ENCODE measurements at places on chromosomes 12 and 14.

DNA sequence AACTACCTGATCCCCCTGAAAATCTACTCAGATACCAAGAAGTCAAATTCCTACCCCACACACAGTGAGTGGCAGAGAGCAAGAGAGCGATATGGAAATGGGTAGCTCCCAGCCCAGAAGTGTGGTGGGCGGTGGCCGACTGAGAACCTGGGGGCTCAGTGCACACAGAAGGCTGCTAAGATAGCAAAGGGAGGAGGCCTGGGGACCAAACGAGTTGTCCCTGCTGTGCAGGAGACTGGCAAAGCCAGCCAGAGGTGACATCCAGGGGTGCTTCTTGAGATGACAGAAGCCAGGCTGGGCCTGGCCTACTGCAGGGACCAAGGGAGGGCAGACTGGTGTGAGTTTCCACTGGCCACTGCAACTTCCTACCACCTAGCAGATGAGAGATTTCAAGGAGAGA lies 52.9 kb downstream of the VWF start:
- DNase-seq = no peak

- no peak for DNase-seq
Observed at GRCh38 chr12:83197483-83197914, 510.8 kb downstream of the TMTC2 start.

DNA sequence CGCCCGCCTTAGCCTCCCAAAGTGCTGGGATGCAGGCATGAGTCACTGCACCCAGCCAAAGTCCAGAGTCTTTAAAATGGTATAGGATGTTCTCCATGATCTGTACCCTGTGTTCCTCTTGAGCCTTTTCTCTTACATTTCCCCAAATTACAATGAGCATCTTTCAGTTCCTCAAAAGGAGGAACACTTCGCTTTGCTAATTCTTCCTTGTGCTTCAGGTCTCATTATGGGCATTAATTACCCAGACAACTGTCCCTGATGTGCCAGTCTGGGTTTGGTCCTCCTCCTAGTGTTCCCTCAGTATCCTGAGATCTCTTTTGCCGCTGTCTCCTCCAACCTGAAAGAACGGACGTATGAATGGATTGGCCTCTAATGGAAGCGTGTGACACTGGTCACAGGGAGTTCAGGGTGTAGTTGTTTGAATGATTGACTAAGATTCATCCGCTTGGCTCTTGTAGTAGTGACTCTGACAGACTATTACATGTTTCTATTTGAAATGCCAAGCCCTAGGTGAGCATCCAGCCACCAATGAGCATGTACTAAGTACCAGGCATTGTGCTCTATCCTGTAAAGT lies 8.2 kb downstream of the PRKCH start:
- DNase-seq = no peak

DNA sequence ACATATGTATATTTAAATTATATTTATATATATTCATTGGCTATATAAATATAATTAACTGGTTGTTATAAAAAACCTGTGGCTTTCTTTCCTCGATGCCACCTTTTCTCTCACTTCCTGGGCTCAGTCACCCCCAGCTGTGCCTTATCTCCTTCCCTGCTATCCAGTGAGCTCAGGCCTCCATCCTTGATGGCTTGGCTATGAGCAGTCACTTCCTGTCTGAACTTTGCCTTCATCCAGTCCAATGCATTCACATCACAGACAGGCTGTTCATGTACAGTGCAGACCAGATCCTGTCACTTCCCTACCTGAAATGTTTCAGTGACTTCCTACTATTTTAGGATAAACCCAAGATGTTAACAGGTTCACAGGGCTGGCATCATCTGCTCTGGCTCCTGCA lies 115.3 kb upstream of the PRB2 start:
- no peak for DNase-seq

GRCh38 chr12:82510386-82510785 lies 152.1 kb downstream of the METTL25 start:
- no peak for DNase-seq

- DNase-seq = peak; percentile 89
Observed at GRCh38 chr12:121610239-121611149, 15.8 kb upstream of the ORAI1 start.

- DNase-seq = no peak
Observed at GRCh38 chr12:45077251-45077650, 26.4 kb upstream of the DBX2 start.

GRCh38 chr12:96465896-96466295 lies 23.5 kb upstream of the CFAP54 start:
- no peak for DNase-seq

GRCh38 chr12:1926251-1926657 lies 7.8 kb upstream of the CACNA2D4 start:
- no peak for DNase-seq

DNA sequence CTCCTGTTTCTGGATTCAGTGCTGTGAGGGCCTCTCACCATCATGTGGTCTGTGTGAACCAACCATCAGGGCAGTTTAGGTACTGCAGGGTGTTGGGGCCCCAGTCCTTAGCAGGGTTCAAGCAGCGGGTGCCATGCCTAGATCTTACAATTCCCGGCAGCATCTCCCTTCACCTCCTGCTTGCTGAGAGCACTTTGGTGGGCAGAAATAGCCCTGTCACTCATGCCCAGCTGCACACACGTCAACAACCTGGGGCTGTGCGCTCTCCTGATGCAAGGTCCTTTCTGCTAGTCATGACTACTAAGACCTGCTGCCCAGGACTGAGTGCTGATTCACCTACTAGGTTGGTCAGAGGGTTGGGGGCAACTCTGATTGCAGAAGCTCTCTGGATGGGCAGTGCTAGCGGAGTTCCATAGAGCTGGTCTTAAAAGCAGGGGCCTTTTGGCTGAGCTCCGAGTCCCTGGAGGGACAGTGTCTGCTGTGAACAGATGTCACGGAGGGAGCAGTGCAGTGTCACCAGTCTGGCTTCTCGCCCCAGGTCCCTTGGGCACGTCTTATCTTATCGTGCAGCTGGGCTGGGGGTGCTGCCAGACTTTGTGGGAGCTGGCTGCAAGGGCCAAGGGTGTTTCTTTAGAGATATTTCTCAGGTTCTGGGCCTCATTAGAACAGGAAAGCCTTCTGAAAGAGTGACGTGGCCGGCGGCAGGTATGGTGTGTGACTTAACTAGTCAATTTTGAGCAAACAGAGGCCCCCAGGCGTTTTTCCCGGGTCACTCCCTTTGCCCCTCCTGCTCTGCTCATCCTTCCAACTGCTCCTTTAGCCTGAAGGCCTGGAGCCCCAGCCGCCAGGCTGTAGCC lies 71.8 kb downstream of the NINJ2 start:
- peak; percentile 61 for DNase-seq

DNA sequence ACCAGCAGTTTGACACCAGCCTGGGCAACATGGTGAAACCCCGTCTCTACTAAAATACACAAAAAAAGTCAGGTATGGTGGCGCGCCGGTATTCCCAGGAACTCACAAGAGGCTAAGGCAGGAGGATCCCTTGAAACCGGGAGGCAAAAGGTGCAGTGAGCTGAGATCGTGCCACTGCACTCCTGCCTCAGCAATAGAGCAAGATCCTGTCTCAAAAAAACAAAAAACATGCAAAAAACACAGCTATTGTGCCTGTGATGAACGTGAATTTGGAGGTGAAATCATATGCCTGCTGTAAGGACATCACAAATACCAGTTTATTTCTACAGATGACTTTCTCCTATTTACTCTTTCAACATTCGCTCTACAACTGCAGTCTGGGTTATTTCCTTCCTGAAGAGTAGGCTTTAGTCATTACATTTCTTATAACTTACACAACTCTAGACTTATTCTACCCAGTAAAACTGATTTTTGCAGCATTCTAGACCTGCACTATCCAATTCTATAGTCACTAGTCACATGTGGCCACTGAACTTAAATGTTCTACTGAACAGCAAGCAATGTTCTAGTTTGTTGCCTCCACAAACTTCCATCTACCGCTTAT lies 48.3 kb downstream of the HNRNPC start:
- no peak for DNase-seq

DNA sequence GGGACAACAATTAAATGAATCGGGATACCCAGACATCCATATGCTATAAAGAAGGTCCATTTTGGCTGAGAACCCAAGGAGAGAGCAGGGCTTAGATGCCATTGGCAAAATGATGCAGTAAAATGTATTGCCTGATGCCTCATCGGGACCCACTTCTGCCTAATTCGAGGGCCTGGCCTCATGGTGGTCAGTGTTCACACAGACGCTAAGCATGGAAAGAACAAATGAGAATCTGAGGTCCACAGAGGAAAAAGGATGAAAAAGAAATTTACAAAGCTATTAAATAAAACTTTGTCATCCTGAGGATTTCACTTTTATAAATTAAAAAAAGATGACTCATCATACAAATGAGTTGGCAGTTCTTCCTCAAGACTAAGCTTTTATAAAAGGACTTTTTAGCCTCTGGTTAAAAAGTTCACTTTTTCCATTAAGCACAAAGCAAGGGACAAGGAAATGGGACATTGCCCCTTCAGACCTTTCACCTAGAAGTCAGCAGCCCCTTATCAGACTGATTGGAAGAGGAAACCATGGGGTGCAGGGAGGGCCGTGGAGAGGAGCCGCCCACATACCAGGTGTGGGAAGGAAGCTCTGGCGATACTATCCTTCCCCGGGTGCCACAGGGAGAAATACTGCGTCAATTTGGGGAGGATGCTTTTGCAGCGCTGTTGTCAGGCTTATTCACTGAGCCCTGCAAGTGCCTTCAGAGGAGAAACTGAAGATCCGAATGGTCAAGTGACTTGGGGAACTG lies 176.0 kb downstream of the EGLN3 start:
- no peak for DNase-seq

DNA sequence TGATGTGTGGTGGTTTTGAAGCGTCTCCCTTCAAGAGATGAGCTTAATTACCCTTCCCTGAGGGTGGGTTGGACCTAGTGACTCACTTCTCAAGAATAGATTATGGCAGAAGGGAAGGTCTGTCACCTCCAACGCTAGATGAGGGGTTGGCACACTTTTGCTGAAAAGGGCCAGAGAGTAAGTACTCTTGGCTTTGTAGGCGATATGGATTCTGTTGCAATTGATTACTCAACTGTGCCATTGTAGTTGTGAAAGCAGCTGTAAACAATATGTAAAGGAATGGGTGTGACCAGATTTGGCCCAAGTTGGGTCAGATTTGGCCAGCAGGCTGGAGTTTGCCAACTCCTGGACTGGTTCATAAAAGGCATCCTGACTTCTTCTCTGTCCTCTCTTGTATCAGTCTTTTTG lies 53.3 kb downstream of the SMIM41 start:
- no peak for DNase-seq

DNA sequence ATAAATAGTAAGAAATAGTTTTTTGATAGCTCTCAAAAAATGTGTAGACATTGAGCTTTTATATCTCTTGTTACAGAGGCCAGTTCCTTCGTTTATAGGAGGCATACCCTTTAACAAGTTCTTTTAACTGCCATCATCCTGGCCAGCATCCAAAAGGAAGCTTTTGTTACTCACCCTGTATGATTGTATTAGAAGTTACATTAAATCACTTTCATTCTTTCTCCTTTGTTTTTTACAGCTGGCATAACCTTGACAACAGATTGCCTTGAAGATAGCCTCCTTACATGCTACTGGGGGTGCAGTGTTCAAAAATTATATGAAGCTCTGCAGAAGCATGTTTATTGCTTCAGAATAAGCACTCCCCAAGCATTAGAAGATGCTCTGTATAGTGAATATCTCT lies 20.1 kb downstream of the CGRRF1 start:
- DNase-seq = no peak

GRCh38 chr12:123513805-123514204 lies 19.7 kb downstream of the RILPL1 start:
- no peak for DNase-seq

DNA sequence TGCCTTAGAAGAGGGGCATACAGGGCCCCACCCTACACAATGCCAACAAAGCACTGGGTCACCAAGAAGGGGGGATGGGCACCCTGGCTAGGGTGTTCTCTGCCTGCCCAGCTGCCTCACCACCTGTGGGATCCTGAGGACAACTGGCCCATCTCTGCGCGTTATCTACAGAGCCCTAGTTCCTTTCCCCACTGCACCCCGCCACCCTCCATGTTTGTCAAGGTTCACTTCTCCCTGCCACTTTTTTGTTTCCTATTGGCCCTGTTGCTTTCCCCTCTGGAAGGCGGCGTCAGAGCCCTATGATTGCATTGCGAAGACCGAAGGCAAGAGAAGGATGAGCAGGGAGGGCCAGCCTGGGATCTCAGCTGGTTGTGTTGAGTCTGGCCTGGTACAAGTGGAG lies 1.6 kb downstream of the SLC48A1 start:
- DNase-seq = peak; percentile 64

- no peak for DNase-seq
Observed at GRCh38 chr12:130205495-130205894, 43.2 kb downstream of the FZD10 start.

GRCh38 chr12:24201258-24201970 lies 251.9 kb upstream of the SOX5 start:
- no peak for DNase-seq

DNA sequence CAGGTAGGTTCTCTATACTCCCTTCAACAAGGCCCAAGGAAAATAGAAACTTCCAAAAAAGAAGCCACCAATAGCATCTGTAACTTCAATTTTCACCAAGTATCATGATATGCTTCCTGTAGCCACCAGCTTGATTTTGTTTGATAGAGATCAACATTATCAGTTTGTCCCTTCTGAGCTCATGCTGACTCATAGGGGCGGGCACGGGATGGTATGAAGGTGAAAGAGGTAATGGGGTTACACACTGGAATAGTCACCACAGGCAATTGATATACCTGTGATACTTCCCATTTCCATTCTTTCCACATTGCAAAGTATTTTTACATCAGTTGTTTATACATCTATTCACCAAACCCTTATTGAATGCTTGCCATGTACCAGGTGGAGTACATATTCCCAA lies 134.1 kb downstream of the KCNA5 start:
- DNase-seq = no peak

GRCh38 chr12:87363497-87364084 lies 665.6 kb downstream of the C12orf50 start:
- DNase-seq = no peak

GRCh38 chr14:34322940-34323418 lies 139.1 kb downstream of the SPTSSA start:
- peak; percentile 73 for DNase-seq

GRCh38 chr14:58191763-58192601 lies 8.0 kb upstream of the ACTR10 start:
- no peak for DNase-seq

GRCh38 chr12:71947645-71948105 lies 9.0 kb downstream of the TPH2 start:
- no peak for DNase-seq

GRCh38 chr14:56422221-56422620 lies 157.4 kb upstream of the TMEM260 start:
- no peak for DNase-seq
